ENCODE measurements at places on chromosomes 3 and 15.

- no peak for DNase-seq
Observed at GRCh38 chr15:89797678-89798201, 16.9 kb downstream of the ANPEP start.

DNA sequence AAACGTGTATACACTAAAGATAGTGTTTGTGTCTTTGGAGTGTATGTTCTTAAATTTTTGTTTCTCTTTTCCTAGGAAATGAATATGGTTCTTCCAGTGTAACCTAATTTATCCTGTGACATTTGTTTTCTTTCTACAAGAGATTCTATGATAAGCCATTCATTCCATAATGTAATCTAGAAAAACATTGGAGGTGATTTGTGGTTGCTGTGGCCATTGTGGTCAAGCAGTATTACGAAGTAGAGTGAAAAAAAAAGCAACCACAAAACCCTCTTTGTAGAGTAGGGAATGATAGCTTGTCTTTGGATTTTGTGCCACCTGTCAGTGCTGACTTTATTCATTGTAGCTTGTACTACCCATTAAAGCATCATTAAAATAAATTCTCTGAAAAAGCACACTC lies 1209.6 kb downstream of the ZPLD1 start:
- no peak for DNase-seq

DNA sequence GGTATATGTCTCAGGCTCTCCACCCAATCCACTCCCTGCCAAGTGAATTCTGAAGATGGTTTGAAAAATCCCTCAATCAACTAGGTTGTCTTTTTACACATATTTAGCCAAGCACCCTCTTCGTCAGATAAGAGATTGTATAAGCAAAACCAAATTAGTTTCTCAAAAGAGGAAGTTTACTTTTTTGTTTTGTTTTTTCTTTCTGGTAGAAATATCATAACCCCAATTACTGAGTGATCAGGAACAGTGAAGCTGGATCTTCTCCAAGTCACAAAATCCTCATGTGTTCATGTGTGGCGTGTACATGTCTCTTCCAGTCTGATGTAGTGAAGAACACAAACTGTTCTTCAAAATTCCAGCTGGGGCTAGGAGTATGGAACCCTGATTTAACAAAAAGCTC lies 180.6 kb downstream of the FOXP1 start:
- no peak for DNase-seq

DNA sequence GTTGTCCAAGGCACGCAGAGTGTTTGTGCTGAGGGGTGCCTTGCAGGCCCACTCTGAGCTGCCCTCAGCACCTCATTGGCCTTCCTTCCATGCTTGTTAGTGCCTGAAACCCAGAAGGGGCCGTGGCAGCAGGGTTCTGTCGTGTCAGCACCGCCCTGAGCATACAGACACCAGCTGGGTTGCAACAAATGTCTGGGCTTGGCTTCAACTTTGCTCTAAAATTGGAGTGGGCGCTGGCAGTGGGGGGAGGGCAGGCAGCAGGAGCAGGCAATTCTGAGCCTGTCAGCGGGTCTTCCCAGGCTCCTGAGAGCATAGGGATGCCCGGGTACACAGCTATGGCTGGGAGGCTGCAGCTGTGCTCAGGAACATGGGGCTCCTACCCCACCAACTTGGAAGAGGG lies 464.3 kb downstream of the EPHA3 start:
- DNase-seq, result no peak

DNA sequence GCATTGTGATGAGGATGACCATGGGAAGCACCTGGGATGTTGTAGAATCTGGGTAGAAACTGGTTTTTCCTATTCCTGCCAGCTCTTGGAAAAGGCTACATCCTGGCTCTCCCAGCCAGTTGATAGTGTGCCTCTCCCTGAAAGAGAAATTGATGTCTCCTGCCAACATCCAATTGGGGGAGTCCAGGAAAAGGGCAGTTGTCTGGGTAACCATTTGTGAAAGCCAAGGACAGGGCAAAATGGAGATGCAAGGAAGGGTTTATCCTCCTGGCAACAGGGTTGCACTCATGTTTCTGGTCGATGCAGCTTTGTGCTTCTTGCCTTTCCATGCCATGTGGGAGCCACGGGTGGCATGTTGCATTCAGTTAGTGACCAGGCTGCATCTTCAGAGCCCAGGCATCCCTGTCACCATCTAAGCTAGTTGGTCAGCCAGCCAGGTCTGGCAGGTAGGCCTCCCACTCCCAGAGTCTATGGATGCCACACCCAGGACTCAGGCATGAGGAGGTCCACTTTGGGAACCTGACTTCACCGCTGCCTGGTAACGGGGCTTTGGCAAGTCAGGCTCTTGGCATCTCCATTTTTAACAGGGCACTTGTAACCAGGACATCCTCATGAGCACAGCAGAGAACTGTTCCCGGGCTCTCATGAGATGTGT lies 153.5 kb downstream of the DNAJB8 start:
- no peak for DNase-seq

DNA sequence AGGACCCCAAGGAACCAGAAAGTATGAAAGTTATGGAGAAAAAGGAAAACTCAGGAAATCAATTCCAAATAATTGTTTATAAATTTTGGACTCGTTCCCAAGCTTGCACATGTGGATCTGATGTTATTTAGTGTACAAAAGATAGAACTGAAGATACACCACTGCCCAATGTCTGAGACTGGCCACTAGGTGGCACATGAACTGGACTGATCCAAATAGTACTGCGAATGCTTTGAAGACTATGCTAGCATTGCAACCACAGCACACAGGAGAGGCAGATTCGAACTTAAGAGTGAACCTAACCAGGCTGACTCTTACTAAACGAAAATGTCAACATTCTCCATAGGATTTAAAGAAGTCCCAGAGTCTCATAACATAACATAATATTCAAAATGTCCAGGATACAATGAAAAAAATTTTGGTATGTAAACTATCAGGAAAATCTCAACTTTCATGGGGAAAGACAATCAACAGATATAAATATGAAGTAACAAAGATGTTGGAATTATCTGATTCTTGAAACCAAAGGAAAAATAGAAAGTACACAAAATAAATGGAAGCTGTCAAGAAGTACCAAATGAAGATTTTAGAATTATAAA lies 596.7 kb downstream of the FGF12 start:
- peak; percentile 12 for DNase-seq

GRCh38 chr3:27079427-27080257 lies 289.5 kb downstream of the NEK10 start:
- no peak for DNase-seq

DNA sequence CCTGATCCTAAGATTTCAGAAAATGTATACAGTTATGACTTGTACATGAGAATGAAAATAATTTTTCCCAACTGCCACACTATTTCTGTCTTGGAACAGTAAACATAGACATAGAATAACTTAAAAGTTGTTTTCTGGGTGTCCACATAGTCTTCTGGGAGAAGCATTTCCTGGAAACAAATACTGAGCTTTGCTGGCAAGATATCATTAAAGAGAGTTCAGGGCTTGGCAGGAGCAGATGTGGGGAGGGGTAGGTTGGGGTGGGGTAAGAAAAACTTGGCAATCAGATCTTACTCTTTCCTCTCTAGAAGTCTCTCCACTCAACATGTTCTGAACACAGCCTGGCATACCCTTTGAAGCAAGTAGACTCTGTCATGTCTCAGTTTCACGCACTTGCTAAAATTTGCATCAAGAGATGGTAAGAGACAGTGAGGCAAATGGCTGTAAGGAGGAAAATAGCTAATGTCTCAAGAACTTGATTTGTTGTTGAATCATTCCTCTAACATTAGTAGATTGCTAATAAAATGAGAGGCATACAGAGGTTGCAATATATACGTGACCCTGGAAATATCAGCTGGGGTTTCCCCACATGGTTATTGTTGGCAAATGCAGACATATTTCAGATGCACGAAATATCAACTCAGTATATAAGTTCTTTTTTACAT lies 27.3 kb upstream of the ABI3BP start:
- DNase-seq, result no peak

DNA sequence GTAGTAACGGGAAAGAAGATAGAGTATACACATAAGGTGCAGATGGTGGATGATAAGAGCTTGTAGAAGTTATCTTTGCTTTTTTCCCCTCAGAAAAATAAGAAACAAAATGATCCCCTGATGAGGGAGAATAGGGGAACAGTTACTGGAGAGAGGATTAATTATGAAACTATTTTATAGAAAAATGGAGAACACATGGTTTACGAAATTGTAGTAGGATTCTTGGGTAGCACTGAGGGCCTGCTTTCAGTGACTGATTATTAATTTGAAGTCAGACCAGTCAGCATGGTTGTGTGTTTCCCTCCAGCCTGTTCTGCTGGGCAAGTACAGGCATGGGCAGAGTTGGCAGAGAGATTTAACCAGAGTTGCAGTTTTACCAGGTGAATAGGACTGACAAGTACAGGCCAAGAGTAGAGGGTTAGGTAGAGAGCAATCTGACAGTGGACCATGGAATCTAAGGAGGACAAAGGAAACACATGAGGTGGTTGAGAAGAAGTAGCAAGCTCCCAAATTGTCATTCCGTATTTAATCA lies 5.9 kb downstream of the SLC49A4 start:
- no peak for DNase-seq

DNA sequence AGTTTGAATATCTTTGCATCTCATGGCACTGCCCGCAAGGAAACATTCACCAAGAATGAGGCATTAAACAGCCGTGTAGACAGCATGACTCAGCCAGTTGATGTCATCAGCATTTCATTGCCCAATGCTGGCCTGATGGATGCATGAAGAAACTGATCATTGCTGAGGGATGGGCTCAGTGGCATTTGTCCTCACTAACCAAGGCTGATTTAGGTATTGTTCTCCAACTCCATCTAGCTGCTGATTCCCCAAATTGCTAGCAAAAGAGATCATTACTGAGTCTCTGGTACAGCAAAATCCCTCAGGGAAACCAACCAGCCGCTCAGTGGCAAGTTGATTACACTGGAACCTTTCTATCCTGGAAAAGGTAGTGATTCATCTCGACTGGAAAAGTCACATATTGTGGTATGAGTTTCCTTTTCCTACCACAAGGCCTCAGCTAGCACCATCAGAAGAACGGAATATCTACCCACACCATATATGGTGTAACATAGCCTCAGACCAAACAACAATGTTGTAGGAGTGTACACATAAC lies 186.5 kb upstream of the GAP43 start:
- no peak for DNase-seq

DNA sequence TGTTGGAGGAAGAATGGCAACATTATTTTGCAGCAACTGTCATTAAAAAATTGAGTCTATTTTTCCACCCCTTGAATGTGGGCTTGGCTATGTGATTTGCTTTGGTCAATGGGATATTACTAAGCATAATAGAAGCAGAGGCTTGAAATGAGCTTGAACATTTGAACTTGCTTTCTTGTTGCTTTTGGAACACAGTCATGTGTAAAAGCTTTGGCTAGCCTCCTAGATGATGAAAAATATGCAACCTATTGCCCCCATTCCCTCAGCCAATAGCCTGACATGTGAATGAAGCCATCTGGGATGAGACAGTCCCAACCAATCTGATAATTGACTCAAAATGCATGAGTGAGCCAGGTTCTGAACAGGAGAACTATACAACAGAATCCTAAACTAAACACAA lies 78.4 kb downstream of the PLSCR2 start:
- DNase-seq, result no peak

DNA sequence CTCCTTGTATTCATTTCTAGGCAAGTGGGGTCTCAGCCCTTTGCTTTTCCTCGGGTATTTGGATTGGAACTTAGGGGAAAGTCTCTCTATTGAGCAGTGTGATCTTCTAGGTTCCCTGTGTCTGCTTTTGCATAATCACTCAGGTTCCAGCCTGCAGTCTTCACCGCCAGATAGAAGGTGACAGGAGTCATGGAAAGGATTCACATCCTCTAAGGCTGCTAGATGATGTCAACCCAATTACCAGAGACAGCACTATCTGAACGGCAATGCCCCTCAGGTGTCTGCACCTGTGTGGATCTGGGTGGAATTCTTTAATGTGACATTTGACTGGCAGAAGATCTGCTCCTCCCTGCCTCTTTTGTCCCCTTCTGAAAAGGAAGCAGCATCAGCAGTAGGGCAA lies 177.7 kb downstream of the P3H2 start:
- DNase-seq, result no peak

- no peak for DNase-seq
Observed at GRCh38 chr3:163779396-163780344, 1298.6 kb downstream of the SI start.

DNA sequence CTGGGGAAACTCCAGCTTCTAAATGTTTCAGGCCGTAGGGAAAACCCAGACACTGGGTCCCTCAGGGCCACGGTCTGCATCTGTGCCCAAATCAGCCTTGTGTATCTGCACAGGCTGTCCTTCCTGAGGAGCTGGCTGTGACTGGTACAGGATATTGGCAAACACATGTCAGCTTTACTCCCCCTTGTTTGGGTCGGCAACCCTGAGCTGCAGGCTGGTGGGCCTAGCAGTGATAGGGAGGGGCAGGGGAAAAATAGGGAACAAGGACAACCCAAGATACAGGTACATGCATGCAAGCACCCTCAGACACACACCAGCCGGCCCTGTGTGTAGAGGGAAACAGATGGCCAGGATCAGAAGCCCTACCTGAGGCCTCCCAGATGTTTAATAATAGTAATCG lies 28.7 kb upstream of the HCN4 start:
- no peak for DNase-seq

- DNase-seq, result no peak
Observed at GRCh38 chr3:23944007-23944783, 891 bp upstream of the NR1D2 start.

DNA sequence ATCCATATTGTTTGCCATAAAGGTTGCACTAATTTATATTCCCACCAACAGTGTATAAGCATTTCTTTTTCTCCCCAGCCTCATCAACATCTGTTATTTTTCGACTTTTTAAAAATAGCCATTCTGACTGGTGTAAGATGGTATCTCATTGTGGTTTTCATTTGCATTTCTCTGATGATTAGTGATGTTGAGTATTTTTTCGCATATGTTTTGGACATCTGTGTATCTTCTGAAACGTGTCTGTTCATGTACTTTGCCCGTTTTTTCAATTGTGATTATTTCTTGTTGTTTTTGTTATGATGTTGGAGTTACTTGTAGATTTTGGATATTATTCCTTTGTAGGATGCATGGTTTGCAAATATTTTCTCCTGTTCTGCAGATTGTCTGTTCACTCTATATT lies 46.5 kb downstream of the TP63 start:
- no peak for DNase-seq
